ENCODE measurements at places on chromosomes 4 and X. TPM values are rescaled to one million over a fixed set of nuclear protein-coding genes. Genes with fewer than 3 reads are reported as not detected.

- peaks cover 38% of the 10 kb centered on the region for H3K4me1 ChIP-seq
- no peaks in the 10 kb centered on the region for H3K36me3 ChIP-seq
- H3K27ac ChIP-seq, result peak overlapping the region; percentile 41
- peak; percentile 35 for DNase-seq
- no peaks in the 10 kb centered on the region for H3K27me3 ChIP-seq
Measured at GRCh38 chrX:7109838-7110793, 37.4 kb upstream of the STS start.

DNA sequence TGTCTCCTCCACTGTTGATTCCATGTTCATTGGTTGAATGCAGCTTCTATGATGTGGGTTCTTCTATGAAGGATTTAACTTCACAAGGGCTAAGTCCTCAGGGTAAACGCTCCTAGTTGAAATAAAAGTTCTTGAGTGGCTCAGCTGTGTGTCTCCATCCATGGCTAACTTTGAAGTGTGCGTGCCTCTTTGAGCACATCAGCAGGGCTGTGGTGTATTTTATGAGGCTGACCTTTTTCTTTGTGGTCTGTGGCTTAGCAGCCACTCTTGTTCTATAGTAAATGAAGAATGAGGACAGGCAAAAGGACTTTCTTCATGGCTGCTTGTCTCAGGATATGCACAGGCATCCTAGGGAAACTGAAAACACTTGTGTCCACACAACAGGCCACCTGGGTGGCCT is 88.5 kb downstream of the KIT start:
- no peak for DNase-seq
- H3K4me1 ChIP-seq, result peaks cover 3% of the 10 kb centered on the region
- H3K36me3 ChIP-seq, result no peaks in the 10 kb centered on the region
- no peak overlapping the region for H3K4me3 ChIP-seq
- no peaks in the 10 kb centered on the region for H3K27me3 ChIP-seq
- no peak overlapping the region for H3K27ac ChIP-seq

DNA sequence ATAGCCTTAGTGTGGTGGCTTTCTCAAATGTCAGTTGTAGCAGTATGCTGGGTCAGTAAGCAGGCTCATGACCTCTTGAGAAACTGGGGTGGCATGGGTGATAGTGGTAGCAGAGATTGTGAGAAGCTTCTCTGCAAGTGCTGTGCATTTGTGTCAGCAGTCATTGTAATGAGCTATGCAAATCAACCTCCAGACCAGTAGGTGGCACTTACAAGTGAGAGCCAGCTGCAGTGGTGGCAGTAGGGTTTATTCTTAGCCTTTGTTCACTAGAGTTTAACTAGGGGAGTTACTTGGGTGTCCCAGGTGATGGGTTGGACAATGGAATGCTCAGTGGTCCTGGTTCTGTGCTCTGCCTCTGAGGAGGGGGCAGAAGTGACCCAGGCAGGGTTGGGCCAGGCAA is 818.7 kb downstream of the PCDH7 start:
- H3K27ac ChIP-seq, result no peak overlapping the region
- H3K4me1 ChIP-seq, result no peaks in the 10 kb centered on the region
- H3K36me3 ChIP-seq, result no peaks in the 10 kb centered on the region
- no peaks in the 10 kb centered on the region for H3K27me3 ChIP-seq
- H3K4me3 ChIP-seq, result no peak overlapping the region

EDNRA gene
- not detected for total RNA-seq

DNA sequence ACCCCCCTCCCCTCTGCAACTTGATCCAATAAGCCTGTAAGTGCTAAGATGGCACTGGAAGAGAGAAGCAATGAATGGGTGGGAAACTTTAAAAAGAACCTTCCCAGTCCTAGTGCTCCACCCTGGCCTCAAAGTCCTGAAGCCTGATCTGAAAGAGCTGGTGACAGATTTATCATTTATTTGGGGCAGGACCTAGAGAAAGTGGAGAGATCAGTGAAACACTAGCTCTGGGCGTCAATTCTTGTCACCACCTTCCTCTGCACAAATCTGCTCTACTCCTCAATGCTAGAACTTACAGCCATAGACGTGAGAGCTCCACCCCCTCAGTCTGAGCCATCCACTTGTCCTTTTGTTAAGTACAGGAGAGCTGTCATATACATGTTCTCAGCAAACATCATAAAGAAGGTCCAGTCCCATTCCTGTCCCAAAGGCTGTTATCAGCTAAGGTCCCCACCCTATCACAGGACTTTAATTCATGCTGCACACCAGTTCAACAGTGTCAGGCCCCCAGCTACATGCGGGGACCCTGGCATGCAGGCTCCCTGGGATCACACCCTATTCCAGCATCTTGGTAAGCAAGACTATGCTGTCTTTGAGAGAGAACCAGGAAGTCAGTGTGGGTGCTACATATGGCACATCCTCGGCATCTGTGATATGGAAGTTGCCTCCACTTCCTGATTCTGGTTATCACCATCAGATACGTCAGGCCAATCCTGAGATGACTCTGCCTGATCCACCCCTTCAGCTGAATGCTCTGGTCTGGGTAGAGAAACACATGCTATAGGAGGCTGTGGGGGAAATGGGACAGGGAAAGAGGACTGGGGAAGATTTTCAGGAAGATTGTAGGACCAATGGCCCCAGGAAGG is 2.3 kb downstream of the P2RY4 start:
- DNase-seq, result no peak
- no peak overlapping the region for H3K27ac ChIP-seq
- H3K27me3 ChIP-seq, result no peaks in the 10 kb centered on the region
- H3K4me1 ChIP-seq, result no peaks in the 10 kb centered on the region
- no peaks in the 10 kb centered on the region for H3K36me3 ChIP-seq
- H3K4me3 ChIP-seq, result no peak overlapping the region

Data from B cell (primary cell).